ENCODE measurements at places on chromosomes 4 and X. TPM values are rescaled to one million over a fixed set of nuclear protein-coding genes. Genes with fewer than 3 reads are reported as not detected.

Gene APELA
- total RNA-seq, result not detected

Gene DCLK2
- total RNA-seq, result 5.2 TPM

Gene TDO2
- 0.50 TPM for total RNA-seq

Gene PAGE1
- total RNA-seq, result 12.3 TPM

Gene CASP6
- 26.2 TPM for total RNA-seq

Gene TEX13B
- not detected for total RNA-seq

Gene EDA2R
- total RNA-seq, result 13.5 TPM

Gene CLDN2
- 0.10 TPM for total RNA-seq

Gene GRID2
- total RNA-seq, result not detected

Gene NFXL1
- total RNA-seq, result 9.1 TPM

Gene CT45A5
- total RNA-seq, result 4.1 TPM

Gene GAB3
- total RNA-seq, result 6.9 TPM

Gene CT45A1
- total RNA-seq, result 61.1 TPM

Gene AMTN
- 0.45 TPM for total RNA-seq

Measured in HT1080 (cell line).